ENCODE measurements at places on chromosomes 6 and 20. TPM values are rescaled to one million over a fixed set of nuclear protein-coding genes. Genes with fewer than 3 reads are reported as not detected.

DNA sequence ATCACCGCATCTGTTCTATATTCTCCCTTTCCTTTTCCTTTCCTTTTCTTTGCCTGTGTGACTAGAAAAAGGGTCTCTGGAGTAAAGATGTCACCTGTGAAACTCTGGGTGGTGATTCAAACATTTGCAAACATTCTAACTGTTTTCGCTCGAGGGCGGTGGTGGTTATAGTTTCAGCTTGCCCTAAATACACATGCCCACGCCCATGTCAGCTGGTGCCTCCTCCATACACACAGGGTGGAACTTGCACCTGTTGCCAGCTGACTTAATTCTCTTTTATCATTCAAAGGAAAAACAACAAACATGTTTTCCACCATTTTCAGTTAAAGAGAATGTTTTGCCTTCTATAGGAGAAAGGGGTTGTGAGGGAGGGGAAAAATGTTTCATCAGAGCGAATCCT lies 381.9 kb upstream of the ARID1B start:
- no peak for DNase-seq

DNA sequence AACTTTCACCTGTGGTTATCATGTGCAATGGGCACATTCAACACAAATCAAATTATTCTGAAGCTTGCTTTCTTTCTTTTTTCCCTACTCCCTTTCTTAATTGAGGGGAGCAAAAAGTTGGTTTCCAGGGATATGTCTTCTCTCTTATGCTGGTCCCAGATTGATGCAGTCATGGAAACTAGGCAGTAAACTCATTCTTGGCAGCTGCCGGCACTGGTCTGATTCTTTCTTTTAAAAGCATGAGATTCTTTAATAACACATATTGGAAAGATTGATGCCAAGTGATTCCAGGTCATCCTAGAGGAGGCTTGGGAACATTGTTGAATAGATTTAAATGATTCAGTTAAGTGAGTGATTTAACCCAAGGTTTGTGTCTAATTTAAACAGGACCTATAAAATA lies 29.0 kb downstream of the PTPRA start:
- DNase-seq = no peak

- no peak for DNase-seq
Observed at GRCh38 chr6:91447081-91447480, 860.2 kb upstream of the MAP3K7 start.

DNA sequence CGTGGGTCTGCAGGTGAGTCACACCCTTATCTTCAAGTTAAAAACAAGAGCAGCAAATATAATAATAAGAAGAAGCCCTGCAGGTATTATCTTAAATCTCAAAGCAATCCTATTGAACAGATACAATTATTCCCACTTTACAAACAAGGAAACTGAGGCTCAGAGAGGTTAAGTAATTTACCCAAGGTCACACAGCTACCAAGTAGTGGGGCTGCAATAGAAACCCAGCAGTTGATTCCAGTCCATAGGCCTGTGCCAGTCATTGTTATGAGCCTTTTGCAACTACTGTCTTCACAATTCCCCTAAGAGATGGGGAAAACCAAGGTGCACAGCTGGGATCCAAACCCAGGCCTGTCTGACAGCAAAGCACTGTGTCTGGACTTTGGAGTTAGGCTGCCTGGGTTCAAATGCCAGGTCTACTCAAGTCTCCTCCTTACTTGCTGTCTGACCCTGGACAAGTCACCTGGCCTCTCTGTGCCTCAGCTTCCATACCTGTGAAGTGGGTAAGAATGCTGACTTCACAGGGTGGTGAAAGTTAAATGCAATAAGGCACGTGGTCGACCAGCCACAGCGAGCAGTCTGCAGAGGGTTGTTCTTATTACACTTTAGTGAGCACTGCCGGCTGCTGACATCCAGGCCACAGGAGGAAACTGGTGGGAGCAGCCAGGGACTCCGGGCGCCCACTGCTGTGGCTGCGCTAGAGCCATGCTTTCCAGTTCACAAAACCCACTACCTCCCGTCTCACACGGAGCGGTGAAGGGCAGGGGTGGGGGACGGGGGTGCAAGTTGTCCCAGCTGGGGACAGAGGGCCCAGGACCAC lies 6.1 kb downstream of the MYL9 start:
- DNase-seq = no peak

- no peak for DNase-seq
Observed at GRCh38 chr6:14559746-14560536, 442.4 kb downstream of the CD83 start.

DNA sequence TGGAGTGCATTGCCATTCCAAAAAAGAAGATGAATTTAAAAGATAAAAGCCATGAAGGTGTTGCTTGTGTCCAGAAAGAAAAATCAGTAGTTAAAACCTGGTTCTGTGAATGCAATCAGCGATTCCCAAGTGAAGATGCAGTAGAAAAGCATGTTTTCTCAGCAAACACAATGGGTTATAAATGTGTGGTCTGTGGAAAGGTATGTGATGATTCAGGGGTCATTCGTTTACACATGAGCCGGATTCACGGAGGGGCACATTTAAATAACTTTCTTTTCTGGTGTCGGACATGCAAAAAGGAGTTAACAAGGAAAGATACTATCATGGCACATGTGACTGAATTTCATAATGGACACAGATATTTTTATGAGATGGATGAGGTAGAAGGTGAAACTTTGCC lies 24.7 kb upstream of the BAG2 start:
- no peak for DNase-seq

The LIN28B gene
- 0.14 TPM for total RNA-seq

The GTPBP2 gene
- total RNA-seq = 17.9 TPM

DNA sequence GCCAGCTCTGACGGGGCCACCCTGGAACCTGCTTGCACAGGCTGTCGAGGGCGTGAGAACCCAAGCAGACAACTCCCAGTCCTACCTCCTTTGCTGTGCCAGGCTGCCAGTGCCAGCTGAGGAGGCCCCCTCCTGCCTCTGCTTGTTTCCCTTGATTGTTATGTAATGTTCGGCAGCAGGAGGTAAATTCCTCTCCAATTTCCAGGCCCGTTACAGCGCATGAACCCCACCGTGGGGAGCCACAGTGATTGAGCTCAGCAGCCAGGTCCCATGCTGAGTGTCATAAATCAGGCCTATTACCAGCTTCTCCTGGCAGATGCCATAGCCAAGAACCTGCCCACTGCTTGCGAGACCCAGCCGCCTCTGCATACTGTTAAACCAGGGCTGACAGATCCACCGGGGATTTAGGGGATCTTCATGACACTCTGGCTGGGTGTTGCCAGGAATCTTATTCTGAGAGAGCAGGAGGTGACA lies 320.5 kb downstream of the DHX35 start:
- no peak for DNase-seq

The RGS17 gene
- total RNA-seq = 4.8 TPM

The LHFPL5 gene
- not detected for total RNA-seq

- peak; percentile 64 for DNase-seq
Observed at GRCh38 chr6:136158387-136158821, 91.7 kb downstream of the MTFR2 start.

- DNase-seq = peak; percentile 89
Observed at GRCh38 chr6:111605100-111605751, 452 bp downstream of the TRAF3IP2 start.

DNA sequence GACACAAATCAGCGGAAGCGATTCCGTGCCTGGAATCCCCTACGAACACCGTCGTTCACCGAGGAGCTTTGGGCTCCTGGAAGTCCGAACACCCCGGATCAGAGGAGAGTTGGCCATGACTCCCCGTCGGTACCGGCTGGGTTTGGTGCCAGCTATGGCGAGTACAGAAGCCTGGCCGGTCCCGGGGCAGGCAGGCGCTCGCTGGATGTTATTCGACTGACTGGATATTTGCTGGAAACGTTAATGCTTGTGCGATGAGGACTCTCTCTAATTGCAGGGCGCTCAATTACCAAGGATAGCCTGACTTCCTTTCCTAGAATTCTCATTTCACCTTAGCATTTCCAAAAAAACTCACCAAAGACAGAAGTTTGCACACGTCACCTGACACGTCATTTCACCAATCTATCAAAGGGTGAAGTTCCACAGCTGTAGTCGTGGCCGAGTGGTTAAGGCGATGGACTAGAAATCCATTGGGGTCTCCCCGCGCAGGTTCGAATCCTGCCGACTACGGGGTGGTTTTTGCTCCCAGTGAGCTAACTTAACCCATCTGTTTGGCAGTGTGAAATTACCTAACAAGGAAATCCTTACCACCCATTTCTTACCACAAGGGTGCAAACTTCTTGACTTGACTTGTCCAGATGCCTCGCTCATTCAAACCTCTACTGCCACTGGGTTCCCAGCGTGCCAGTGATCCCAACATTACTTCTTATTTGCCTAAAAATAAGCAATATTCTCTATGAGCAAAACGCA lies 22.7 kb upstream of the ZNF184 start:
- peak; percentile 48 for DNase-seq

GRCh38 chr20:50856475-50857041 lies 61.7 kb downstream of the BCAS4 start:
- no peak for DNase-seq

The NKX2-4 gene
- not detected for total RNA-seq

DNA sequence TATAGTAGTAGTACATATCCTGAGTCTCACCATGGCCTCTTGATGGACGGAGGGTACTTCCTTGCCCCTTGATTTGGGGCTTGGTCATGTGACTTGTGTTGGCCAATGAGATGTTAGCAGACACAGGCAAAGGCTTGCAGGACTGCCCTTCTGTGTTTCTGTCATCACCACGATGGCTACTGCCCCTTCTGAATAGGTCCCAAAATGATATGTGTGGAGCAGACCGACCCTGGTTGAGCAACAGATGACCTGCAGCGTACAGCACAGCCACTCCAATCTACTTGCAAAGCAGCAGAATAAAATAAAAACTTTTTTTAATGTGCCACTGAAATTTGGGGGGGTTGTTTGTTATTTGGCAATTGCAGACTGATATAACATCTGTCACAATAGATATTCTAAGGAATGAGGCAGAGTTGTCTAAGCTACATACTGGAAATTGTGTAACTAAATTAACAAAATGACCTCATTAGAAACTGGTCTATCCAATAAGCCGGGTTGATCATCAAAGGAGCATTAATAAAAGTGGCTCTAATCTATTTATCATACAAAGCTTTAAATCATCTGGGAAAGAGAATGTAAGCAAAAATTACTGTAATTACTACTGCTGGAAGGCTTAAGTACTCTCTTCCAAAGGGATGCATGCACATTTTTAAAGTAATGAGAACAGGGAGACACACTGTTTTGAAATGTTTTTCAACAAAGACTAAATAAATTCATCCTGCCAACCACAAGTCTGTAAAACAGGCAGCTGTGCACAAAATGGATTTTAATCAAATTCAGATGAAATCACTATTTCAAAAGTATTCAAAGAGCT lies 209.5 kb downstream of the KIF16B start:
- DNase-seq = no peak

The CGAS gene
- total RNA-seq = 1.0 TPM

The GNMT gene
- total RNA-seq = 1.7 TPM

GRCh38 chr6:47571488-47571887 lies 93.9 kb downstream of the CD2AP start:
- DNase-seq = no peak

The UBE2C gene
- not detected for total RNA-seq

The C20orf141 gene
- not detected for total RNA-seq

DNA sequence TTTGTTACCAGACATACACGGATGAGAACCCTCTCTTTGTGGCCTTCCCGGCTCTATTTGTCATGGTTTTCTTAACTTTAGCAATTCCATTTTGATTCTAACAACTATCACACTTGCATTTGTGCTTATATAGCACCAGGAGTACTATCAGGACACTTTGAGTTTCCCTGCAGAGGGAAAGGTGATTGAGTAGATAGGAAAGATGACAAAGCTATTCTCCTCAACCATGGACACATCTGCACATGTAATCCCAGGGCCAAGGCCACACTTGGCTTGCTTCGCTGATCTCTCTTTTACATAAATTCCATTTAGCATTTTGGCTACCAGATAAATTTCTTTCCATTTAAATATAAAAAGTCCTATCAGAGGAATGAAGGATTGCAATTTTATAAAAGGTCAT lies 23.3 kb upstream of the CFAP206 start:
- DNase-seq = no peak

The ARMH2 gene
- total RNA-seq = not detected

The TRIM40 gene
- total RNA-seq = not detected

DNA sequence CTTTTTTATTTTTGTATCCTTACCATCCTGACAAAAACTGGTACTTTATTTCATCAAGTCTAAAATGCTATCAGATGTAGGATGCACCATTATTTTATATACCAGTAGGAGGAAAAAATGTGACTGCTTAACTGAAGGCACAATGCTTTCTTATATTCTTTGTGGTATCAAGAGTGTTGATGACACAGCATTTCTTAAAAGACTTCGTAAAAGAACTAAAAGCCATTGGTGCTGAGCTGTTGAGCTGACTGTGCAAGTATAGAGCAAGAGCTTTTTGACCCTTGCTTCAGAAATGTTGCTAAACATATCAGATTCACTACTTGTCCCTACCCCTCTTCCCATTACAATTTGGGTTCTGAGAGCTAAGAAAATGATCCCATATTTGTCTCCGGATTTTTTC lies 17.5 kb downstream of the SF3B5 start:
- DNase-seq = no peak

- DNase-seq = no peak
Observed at GRCh38 chr20:35306931-35307517, 14.8 kb upstream of the FAM83C start.

GRCh38 chr20:15862178-15862577 lies 711.1 kb downstream of the KIF16B start:
- DNase-seq = no peak

The LY6G6C gene
- not detected for total RNA-seq

- no peak for DNase-seq
Observed at GRCh38 chr6:16097382-16098171, 31.3 kb upstream of the MYLIP start.

Measured in uterus (tissue), 4 donors.